Psoas muscle (tissue), 8 donors: ENCODE measurements at places on chromosomes 2 and 18. TPM values are rescaled to one million over a fixed set of nuclear protein-coding genes. Genes with fewer than 3 reads are reported as not detected.

DNA sequence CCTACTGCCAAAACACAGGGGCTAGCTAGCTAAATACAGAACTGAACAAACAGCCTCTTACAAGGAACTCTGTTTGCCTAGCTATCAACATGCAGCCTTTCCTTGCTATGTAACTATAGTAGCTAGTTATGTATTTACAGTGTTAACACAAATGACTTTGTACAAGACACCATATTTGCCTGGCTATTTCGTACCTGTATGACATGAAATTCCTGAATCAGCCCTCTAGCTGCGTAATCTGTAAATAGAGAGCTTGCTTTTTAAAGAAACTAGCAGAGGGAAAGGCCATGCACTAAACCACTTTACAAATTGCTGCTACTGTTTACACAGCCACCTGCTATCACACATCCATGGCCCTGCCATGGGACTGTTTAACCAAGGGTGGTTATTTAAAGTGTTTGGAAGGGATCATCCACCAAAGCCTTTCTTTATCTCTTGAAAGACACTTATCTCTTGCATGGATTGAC, 248.7 kb downstream of the TFCP2L1 start:
- no peak for DNase-seq

ABCG5 gene
- total RNA-seq = not detected

GRCh38 chr2:42909966-42910365, 117.6 kb upstream of the HAAO start:
- no peak for DNase-seq

CTAGE1 gene
- total RNA-seq = not detected

SLC38A11 gene
- total RNA-seq = 1.2 TPM

STK17B gene
- total RNA-seq = 5.3 TPM

CAPN14 gene
- not detected for total RNA-seq

TEX44 gene
- total RNA-seq = not detected

DNA sequence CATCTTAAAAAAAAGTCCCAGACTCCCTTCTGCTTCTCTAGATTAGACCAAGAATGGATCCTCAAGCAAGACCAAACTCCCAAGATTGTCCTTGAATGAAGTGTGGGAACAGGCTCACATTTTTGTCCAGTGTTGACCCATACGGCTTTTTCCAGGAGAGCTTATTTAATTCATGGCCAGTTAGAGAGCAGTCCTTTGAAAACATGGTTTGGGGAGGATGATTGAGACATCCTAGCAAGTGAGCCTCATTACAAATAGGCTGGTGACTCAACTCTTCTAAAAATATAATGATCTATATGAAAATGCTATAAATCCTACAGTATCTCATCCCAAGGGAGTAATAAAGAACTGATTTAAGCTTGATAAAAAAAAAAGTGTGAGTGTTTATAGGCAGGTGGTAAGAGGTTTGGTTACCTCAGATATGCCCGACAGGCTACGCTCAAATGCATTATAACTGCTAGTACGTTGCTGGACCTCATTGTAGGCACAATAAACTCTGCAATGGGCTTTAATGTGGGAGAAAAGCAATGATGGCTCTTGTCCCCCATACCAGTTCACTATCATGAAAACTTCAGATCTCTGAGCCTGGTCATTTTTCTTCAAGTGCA, 17.0 kb downstream of the ANKRD29 start:
- DNase-seq = no peak

GRCh38 chr2:57855212-57855611, 191.4 kb upstream of the VRK2 start:
- DNase-seq = no peak
